Bronchial epithelial cell (primary cell): ENCODE measurements at places on chromosomes 3 and 15.

- DNase-seq = peak; percentile 31
These were observed 223.7 kb upstream of the NANOGP8 start for GRCh38 chr15:35308802-35309201.

DNA sequence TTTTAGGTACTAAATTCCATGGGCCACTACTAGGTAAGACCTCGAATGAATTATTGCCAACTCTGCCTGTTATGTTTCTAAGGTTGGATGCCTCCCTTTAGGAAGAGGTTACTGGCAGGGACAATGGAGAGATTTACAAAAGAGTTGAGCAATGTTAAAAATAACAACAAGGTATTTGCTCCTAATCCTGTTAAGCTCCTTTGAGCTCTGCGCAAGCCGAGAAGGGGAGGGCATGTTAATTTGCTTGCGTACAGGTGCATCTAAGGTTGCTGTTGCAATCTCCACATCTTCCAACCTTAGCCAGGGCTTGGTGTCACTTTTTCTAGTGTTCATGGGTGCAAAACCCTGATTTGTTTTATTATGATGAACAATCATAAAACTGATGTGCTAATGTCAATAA is 161.5 kb upstream of the TPM1 start:
- no peak for DNase-seq

DNA sequence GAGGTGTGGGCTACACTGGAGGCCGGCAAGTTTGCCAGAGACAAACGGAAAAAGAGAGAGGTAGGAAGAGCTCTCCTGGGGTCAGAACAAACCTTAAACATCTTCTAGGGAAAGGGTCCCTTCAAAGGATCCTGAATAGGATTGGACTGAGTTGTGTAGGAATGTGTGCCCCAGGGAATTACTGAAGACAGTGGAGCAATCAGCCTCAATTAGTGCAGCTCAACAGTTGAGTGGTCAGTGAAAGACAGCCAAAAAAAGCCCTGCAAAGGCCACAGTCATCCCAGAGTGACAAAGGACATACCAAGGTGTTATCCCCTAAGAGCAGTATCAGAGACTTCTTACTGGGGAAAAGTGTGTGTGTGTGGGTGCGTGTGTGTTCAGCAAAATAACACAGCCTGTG is 70.3 kb downstream of the NUP210 start:
- no peak for DNase-seq

- DNase-seq = no peak
These were observed 60.2 kb downstream of the NUP210 start for GRCh38 chr3:13359916-13360315.

- peak; percentile 45 for DNase-seq
These were observed 8.5 kb upstream of the SLC24A5 start for GRCh38 chr15:48112242-48112641.

DNA sequence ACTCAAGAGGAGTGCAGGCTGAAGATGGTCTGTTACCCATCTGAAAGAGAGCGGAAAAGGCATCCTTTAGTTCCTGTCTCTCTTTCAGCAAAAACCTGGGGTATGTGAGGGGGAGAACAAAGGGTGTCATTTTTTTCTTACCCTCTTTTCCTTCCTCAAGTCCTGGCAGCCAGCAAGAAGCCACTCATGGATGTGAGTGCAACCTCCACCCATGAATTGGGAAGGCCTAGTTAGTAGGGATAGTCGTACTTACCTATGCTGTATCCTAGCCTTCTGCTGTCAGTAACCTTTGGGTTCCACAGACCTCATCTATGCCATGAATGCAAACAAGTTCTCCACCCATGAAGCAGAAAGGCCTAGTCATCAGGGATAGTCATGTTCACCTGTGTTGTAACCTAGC is 472.8 kb downstream of the ZIC1 start:
- no peak for DNase-seq

- no peak for DNase-seq
These were observed 33.8 kb upstream of the ESYT3 start for GRCh38 chr3:138400651-138401070.

GRCh38 chr15:90617668-90618097 is 88.0 kb downstream of the CRTC3 start:
- no peak for DNase-seq

DNA sequence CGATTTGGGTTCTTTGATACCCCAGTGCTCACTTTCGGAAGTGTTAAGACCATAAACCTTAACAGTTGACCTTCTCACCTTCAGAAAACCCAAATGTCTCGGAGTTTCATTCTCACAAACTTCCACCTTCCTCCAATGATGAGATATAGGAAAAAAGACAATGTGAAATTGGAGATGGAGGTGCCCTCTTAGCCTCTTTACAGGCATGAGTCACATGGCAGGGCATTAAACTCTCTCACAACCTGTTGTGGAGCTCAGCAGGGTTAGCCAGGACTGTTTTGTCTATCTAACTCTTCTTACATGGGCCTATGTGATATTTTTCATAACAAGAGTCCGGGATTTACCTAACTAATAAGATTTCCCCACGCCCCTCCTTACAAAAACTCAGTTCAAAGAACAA is 10.7 kb downstream of the AGTR1 start:
- no peak for DNase-seq

DNA sequence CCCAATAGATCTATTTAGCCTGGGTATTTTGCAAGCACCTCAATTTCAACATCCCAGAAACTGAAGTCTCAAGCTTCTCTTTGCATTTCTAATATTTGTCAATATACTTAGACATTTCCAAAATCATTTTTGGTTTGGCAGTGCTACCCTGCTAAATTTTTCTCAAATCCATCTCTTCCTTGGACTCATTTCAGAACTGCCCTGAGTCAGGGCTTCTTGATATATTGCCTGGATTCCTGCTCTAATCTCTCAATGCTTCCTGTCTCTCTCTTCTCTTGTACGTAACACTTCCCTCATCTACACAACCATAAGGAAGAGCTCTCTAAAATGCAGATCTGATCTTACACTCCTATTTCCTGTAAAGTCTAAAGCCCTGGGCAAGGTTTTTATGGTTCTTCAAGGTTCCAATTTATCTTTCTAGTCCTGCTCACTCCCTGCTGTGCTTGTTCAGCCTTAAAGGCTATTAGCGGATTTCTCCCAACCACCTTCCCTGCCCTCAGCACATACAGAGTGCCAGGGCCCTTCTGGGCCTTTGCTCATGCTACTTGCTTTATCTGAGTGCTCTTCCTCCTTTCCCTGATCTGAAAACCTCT is 53.0 kb upstream of the MME start:
- no peak for DNase-seq

DNA sequence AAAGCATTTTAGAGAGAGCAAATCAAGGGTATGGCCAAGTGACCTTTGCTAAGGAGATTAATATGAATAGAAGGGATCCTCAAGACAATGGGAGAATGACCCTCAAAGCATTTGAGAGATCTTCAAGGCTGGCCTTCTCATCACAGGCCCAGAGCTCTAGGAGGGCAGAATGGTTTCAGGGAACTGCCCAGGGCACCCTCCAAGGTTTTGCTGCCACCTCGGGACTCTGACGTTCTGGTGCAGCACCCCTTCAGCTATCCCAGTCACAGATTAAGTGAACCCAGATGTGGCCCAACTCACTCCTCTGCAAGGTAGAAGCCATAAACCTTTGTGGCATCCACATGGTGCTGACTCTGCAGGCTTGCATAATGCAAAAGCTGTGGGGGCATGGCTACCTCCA is 209.3 kb downstream of the TLE3 start:
- DNase-seq = no peak

GRCh38 chr3:41740374-41740886 is 221.5 kb downstream of the ULK4 start:
- DNase-seq = no peak

GRCh38 chr3:170695486-170696064 is 109.7 kb upstream of the SLC7A14 start:
- peak; percentile 43 for DNase-seq

DNA sequence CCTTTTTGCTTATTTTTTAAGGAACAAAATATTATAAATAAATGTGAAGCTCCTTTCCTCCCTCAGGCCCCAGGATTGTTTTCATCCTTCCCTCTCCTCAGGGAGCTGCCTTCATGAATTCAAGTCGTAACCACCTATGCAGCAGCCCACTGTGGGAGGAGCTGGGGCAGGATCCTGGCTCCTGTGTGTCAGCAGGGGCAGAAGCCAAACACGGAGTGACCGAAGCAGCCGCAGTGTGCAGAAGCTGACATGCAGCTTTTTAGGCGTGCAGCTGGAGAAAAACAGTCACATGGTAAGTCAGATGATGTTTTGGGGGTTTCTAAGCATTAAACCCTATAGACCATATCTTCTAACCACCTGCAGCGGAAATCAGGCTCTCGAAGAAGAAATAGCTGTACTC is 231.3 kb downstream of the OCA2 start:
- DNase-seq = no peak

DNA sequence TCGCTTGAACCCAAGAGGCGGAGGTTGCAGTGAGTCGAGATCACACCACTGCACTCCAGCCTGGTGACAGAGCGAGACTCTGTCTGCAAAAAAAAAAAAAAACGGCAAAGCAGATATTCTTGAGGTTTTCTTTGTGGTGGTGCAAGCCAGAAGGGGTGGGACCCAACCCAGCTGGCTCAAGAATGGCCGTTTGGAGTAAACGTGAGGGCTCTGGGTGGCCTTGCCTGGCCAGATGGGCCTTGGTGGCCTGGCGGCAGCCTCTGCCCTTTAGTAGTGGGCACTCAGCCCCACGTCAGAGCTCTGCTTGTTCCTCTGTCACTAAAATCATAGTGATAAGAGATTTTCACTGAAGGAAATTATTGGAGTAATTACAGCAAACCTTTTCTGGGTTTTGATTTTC is 50.5 kb downstream of the ATP1B3 start:
- DNase-seq = no peak

DNA sequence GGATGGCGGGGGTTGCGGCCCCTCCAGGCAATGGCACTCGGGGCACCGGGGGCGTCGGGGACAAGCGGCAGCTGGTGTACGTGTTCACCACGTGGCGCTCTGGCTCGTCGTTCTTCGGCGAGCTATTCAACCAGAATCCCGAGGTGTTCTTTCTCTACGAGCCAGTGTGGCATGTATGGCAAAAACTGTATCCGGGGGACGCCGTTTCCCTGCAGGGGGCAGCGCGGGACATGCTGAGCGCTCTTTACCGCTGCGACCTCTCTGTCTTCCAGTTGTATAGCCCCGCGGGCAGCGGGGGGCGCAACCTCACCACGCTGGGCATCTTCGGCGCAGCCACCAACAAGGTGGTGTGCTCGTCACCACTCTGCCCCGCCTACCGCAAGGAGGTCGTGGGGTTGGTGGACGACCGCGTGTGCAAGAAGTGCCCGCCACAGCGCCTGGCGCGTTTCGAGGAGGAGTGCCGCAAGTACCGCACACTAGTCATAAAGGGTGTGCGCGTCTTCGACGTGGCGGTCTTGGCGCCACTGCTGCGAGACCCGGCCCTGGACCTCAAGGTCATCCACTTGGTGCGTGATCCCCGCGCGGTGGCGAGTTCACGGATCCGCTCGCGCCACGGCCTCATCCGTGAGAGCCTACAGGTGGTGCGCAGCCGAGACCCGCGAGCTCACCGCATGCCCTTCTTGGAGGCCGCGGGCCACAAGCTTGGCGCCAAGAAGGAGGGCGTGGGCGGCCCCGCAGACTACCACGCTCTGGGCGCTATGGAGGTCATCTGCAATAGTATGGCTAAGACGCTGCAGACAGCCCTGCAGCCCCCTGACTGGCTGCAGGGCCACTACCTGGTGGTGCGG is 1.9 kb downstream of the CHST2 start:
- no peak for DNase-seq
